Hematopoietic multipotent progenitor cell treated with erythropoietin and hydrocortisone succinate and interleukin-3 and kit ligand, for 6 days (in vitro differentiated cells): ENCODE measurements at places on chromosomes 11 and 22.

DNA sequence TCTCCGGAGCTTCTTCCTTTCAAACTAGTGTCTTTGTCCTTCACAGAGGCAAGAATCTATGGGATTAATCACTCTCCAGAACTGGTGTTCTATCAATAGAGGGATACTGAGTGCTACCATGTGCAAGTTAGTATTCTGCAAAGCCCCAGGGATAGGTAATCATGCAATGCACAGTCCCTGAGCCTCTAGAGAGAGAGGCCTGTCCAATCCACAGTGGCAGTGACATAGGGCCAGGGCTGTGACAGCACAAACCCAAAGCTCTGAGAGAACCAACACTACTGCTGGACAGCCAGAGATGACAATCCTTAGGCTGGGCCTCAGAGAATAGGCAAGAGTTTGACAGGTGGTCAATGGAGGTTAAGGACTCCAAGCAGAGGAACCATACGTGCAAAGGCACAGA lies 66.8 kb upstream of the USP47 start:
- DNase-seq = no peak

GRCh38 chr11:116376547-116376946 lies 396.2 kb downstream of the BUD13 start:
- DNase-seq = no peak

DNA sequence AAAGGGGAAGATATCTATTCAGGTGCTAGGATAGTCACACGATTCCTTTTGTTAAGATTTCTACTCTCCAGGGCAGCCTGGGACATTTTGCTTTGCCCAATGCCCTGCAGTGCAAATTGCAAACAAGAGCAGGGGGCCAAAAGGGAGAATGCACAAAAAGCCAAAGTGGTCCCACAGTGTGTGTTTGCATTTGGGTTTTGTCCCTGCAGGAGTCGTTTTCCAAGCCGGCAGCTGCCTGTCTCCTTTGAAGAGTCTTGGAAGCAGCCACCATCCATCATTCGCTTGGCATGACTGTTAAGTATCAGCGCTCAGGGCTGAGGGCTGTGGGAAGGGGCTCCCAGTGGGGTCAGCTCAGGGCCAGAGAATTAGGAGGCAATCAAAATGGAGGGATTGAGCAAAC lies 184.7 kb downstream of the MIAT start:
- no peak for DNase-seq

DNA sequence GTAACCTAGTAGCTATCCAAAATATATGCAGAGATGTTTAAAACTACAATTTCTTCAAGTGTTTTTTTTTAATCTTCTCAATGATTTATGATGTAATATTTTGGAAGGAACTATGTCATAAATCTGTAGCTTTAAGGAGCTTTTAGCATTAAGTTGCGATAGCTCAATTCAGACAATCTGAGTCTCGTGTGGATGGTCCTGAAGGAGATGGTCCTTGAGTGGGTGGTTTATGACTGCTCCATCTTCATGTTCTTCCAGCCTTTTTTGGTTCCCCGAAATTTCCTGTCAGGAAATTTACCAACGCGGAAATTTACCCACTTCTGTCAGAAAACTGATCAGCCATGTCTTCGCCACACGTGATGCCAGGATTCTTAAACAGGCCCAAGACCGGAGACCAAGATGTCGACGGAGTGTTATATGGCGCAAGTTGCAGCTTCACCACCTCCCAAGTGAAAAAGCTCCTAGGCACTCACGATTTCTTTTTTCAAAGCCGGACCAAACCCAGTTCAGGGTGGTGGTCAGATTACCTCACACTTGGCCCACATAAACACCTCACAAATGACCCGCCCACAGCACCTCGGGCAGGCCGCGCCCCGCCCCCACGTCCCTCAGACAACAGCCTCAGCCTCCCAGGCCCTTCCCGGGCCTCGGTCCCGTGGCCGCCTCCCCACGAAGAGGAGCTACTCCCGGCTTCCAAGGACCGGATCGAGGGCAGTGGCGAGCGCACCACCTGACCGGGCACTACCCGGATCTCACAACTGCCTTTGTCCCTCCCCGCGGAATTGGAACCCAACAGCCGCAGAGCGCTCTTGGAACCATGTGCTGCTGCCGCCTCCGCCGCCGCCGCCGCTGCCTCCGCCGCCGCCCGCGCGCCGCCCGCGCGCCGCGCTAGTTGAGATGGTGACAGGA lies at the start of gene MORC2:
MORC2 (minus strand) TSS at position 760 of the 909 bp plus-strand sequence. CDS start 885 bp downstream, outside the sequence.
- no peak for DNase-seq

DNA sequence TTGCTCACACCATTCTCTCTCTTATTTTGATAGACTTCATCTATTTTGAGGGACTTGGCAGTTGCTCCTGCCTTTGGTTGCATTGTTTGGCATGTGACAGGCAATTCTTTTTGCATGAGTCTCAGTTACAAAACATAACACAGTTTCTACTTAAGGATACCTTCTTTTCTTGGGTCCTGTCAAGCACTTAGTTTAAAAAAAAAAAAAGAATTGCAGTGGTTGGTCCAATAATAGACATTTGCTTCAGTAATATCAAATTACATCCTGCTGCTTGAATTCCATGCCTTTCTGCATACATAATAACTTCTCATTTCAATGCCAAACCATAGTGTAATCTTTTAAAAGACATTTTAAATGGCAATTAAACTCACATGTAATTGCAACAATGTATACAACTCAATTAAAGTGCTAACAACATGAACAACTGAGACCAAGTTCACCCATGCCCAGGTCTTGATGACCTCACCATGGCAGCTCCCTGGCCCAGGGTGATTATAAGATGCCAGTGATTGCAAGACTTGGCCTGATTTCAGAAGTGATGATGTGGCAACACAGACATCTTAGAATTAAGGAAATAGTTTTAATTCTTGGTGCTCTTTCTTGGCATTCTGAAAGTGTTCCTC lies 32.2 kb upstream of the PLET1 start:
- peak; percentile 82 for DNase-seq

GRCh38 chr22:25966448-25966913 lies 202.8 kb upstream of the SEZ6L start:
- DNase-seq = no peak

GRCh38 chr11:83583757-83584366 lies 297.7 kb upstream of the CCDC90B start:
- no peak for DNase-seq

DNA sequence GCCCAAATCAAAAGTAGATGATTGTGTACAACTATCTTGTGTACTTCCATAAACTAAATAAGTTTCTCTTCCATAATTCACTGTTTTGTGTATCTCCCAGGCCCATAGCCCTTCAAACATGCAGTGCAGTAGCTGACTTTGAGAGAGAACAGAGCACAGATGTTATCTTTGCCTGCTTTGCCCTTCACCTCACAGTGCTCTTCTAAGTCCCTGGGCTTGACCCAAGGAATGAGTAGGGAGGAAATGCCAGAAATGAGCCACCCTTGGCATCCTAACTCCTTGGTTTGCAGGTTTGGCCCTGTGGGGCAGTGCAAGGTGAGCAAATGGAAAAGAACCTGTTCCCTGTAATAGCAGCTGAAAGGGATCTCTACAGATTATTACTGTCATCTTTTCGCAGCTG lies 79.2 kb downstream of the STIM1 start:
- no peak for DNase-seq

- no peak for DNase-seq
Observed at GRCh38 chr11:105589346-105589745, 20.5 kb upstream of the GRIA4 start.

GRCh38 chr22:27853424-27853823 lies 51.9 kb upstream of the MN1 start:
- no peak for DNase-seq

DNA sequence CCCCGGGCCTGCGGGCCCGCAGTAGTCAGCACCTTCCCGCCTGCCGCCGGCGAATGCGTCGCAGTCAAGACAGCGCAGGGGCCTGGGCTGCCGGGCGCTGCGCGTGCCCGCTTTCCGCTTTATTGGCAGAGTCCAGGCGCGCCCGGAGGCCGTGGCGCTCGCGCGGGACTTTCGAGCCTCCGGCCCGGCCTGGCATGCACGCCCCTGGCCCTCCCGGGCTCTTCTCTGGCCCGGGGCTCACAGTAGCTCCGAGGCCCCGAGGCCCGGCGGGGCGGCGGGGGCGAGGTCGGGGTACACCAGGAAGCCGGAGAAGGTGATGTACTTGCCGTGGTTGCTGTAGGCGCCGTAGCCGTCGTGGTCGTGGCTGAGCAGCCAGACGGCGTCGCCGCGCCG lies 3.1 kb downstream of the FAM180B start:
- no peak for DNase-seq
